Activated naive CD4-positive, alpha-beta T cell (primary cell): ENCODE measurements at places on chromosomes 5 and 9.

GRCh38 chr5:44952376-44952775, 143.6 kb downstream of the MRPS30 start:
- DNase-seq: no peak

DNA sequence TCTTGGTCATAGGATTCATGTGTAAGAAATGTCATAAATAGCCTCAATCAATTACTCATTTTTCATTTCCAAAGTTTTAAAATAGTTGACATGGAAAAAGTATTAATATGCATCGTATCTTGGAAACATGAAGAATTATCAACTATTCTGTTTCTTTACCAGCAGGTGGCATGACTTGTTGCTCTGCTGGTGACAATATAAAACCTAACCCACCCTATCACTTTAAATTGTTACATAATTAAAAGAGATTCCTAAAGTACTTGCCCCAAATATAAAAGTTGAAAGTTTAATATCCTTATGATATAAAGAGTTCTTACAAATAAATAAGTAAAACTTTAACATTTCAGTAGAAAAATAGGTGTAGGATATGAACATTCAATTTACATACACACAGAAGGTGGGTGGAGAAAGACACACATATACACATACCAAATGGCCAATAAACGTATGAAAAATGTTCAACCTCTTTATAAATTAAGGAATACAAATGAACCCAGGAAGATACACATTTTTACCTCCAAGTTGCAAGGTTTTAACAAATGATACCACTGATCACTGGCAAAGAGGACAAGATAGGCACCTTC, 30.6 kb downstream of the MAP1B start:
- DNase-seq: no peak

DNA sequence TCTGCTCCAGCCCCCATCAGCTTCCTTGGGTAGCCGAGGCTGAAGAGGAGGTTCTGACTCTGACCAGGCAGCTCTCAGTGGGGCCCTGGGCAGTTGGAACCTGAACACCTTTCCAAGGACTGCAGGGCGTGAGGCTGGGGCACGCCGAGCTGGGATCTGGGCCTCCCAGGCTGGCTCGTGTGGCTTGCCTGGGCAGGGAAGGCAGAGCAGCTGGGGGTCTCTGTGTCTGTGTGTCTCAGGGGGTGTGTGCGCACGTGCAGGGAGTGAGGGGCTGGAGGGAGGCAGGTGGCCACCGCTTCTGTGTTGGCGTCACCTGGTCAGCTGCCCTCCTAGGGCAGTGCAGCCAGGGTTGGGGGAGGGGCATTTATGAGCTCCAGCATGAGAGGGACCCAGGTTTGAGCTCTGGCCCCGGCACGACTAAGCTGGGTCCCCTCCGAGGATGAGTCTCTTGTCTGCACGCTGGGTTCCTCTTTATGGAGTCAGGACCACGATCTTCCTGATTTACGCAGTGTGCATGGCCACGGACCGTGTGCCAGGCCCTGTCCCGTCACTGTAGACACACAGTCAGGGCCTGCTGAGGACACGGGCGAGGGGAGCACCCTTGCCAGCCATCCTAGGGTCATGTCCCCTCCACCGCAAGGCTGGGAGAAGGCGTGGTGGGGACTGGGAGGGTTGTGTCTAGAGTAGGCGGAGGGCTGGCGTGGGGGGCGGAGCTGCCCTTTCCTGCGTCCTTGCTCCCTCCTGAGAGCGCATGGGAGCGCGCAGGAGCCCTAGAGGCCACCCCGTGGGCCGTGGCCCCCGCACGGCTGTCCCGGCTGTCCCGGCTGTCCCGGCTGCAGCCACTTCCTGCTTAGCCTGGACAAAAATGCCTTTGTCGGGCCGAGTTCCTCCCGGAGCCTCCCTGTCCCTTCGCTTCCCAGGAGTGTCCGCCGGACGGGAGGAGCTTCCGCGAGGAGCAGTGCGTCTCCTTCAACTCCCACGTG, 4.6 kb downstream of the ADAMTSL2 start:
- DNase-seq: no peak

DNA sequence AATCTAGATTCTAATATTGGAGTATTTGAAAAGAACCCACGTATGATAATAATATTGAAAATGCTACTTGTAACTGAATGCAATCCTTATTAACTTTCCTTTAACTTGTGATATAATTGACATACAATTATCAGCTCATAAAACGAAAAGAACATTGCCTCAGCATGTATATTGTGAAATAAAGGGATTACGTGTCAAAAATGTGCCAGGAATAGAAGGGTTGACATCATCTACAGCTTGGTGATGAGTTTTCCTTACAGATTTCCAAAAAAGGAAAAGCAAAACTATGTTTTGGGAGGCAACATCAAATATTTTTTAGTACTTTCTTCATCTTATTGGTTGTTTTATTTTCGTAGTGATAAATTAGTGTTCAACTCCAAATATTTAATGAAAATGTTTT, 266.0 kb upstream of the PTGER4 start:
- no peak for DNase-seq

DNA sequence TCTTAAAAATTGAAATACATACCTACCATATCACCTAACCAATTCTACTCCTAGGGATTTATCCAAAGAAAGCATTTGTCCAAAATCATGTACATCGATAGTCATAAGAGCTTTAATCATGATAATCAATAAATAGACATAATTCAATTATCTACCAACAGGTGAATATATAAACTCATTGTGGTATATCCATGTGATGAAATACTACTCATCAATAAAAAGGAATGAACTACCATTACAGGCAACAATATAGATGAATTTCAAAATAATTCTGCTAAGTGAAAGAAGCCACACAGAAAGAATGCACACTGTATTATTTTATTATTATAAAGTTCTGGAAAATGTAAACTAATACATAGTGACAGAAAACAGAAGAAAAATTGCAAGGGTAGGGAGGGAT, 81.8 kb downstream of the RFX3 start:
- no peak for DNase-seq

GRCh38 chr5:74946471-74946870, 80.3 kb upstream of the FAM169A start:
- no peak for DNase-seq
